Stimulated activated CD4-positive, alpha-beta T cell treated with anti-CD3 and anti-CD28 coated beads, Interleukin-15, amount 100 ng/mL, for 1 hour (primary cell): ENCODE measurements at places on chromosomes 1 and 21.

DNA sequence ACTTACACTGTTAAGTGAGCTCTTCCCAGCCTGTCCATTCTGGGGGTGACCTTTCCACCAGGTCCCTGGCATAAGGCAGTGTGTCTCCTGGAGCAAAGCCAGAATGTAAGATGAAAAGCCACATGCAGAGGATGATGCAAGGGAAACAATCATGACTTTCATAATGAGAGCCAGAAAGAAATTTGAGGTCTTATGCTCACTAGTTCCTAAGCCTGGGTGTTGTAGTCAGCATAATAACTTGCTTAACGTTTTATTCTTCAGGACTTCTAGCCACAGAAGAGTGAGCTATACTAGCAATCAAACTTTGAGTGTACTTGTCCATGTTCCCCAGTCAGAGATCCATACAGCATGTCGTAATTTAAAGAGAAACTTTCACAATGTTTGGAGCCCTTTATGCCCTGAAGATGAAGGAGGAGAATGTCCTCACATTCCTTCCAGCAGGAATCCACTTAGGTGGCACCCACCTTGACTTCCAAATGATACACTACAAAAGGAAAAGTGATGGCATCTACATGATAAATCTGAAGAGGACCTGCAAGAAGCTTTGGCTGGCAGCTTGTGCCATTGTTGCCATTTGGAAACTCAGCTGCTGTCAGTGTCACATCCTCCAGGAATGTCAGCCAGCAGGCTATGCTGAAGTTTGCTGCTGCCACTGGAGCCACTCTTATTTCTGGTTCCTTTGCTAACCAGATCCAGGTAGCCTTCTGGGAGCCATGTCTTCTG, 60.5 kb upstream of the FOXD3 start:
- DNase-seq = no peak

DNA sequence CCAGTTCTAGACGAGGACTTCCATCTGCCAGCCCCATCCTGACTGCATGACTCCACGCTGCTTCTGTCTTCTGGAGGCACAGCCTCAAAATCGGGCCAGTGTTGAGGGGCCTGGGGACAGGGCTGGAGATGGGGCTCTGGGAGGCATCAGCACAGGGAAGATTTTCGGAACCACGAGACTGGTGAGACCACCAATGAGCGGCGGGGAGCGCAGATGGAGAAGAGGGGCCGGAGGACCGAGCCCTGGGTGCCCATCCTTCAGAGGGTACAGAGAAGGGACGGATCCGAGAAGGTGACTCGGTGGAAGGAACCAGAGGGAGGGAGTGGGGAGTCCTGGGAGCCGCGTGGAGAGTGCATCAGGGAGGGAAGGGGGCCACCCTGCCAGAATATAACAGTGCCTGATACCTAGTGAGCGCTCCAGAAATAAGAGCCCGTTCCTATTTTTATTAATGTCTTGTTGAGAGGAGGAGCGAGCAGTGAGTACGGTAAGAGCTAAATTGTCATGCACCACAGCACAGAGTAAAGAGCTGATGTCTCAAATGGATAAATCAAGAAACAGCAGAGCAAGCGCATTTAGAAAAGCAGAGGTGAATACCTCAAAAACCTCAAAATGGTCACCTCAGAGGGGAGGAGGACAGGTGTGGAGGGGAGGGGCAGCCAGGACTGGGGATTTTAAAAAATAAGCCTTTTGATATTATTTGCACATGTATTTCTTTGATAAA, 26.2 kb upstream of the KIF26B start:
- DNase-seq = no peak

- no peak for DNase-seq
These were observed 318.8 kb upstream of the NEGR1 start for GRCh38 chr1:72601035-72601674.

DNA sequence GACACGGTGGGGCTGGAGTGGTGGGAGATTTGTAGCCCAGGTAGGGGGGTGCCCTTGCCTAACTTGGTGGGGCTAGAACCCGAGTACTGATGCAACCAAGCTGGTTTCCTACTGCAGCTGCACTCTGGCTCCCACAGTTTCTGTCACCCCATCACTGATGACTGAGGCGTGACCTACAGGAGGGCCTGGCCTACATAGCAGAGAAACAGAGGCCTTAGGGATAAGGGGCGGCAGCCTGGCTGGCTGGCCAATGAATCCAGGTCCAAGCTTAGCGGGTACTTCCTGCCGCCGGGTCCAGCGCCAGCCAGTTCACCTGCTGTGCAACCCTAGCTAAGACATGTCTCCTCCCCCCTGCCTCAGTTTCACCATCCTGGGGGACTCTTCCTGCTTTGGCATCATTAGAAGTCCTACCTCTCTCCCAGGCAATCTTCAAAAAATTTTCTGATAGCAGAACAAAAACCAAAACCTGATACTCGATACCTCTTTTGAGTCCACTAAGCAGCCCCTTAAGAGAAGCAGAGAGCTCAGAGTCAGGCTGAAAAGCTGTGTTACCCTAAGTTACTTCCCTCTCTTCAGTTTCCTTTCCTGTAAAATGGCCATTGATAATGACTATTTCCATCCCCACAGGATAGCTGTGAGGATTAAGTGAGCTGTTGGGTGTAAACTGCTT, 27.3 kb upstream of the RNF19B start:
- DNase-seq = no peak

- no peak for DNase-seq
These were observed 264.8 kb upstream of the DUSP10 start for GRCh38 chr1:222006715-222007114.

DNA sequence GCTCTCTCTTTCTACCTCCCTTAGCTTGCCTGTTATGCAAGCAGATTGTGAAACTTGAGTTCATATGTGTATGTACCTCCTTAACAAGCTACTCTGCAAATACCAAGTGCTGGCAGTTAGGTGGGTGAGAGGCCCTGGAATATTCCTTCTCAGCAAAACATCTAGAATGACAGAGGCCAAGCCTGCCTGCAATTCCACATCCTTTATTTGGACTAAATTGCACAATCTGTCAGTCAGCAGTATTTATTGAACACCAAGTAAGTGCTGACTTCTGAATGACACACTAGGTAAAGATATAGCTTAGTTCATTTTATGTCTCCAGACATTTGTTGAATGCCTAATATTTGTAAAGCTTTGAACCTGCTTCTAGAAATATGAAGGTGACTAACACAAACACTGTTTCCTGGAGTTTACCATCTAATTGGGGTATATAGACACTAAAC, 87.5 kb downstream of the RGL1 start:
- DNase-seq = no peak

GRCh38 chr1:222095606-222096475, 354.0 kb upstream of the DUSP10 start:
- peak; percentile 37 for DNase-seq
